ENCODE measurements at places on chromosomes 1 and 21.

GRCh38 chr1:173995475-173995874, 26.7 kb downstream of the RC3H1 start:
- DNase-seq = no peak

- peak; percentile 74 for DNase-seq
Measured at GRCh38 chr1:39195166-39196111, 9.1 kb upstream of the MACF1 start.

DNA sequence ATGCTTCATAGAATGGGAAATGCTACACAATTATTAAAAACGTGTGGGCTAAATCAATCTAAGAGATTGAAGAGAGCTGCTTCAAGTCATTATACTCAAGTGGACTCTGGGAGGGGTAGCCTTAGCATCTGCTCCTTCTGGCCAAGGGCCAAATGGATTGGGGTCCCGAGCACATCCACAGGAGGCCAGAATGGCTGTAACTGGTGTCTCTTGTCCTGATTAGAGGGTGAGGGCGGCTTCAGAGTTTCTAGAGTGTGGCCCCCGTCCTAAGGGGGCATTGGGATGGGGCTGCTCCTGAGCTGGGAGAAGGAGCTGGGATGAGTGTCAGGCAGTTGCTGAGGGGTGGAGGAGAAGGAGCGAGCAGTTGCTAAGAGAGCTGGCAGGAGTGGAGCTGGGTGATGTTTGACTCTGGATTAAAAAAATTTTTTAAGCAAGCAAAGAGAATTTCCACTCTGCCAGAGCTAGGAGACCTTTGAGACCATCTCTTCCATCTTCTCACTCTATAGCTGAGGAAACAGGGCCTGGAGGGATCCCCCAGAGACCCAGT, 71.3 kb upstream of the TLR5 start:
- no peak for DNase-seq

DNA sequence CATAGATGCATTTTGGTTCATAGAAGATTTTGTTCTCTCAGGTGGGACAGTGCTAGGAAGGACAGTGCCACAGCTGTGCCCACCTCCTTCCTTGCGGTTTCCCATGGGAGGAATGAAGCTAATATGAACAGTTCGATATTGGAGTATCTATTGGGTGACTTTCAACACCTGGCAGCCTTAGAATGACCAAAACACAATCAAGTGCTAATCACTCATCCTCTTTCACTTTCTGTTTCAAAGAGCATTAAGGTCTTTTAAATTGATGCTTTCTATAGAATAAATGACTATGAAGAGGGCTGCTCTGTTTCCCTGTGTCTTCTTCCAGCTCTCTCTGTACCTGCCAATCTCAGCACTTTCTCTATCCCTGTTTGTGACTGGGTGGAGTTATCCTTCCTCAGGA, 784.0 kb downstream of the MRPL39 start:
- no peak for DNase-seq

GRCh38 chr1:18282851-18283600, 175.4 kb downstream of the IGSF21 start:
- no peak for DNase-seq

GRCh38 chr1:214022229-214022791, 34.5 kb downstream of the PROX1 start:
- DNase-seq = no peak

GRCh38 chr21:44706026-44706705, 5.2 kb downstream of the TSPEAR start:
- no peak for DNase-seq

GRCh38 chr1:27203946-27204345, 30.5 kb upstream of the WDTC1 start:
- DNase-seq = no peak

DNA sequence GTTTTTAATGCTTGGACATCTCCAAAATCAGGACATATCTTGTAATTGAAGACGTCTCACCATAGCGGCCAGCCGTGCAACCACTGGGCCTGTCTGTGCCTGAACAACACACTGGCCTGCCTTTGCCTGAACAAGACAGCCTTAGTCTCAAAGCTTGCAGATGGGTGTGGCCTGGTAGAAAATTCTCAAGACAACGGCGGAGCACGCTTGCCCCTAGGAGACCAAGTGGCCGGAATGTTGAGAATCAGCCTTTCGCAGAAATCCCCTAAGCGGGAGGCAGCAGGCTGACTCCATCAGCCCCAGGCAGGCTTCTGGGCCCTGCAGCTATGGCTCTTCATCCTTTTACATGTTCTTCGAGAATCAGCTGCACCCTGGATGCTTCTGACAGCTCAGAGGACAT, 98.0 kb upstream of the C1orf174 start:
- DNase-seq = no peak

DNA sequence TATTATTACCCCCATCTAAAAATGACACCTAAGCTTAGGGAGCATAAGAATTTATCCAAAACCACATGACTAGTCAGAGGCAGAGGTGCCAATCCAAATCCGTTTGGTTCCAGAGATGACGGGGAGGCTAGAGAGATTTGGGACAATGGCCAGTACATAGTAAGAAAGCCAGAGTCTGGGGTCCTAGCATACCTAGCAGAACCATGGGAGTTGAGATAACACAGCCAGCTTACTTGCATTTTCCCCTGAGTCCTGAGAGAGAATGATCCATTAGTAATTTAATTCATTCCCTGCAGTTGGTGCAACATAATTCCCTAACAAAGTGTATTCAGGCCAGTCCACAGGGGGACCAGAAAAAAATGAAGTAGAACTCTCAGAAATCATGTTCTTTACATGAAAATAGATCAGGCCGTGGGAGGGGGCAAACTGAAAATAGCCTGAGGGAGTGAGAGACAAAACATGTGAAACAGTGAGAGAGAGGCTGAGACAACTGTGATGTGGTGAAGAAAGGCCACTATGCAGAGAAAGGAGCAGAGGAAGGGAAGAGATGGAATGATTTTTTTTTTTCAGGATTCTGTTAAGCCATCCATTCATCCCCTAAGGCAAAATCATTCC, 243.3 kb downstream of the BRINP2 start:
- no peak for DNase-seq

DNA sequence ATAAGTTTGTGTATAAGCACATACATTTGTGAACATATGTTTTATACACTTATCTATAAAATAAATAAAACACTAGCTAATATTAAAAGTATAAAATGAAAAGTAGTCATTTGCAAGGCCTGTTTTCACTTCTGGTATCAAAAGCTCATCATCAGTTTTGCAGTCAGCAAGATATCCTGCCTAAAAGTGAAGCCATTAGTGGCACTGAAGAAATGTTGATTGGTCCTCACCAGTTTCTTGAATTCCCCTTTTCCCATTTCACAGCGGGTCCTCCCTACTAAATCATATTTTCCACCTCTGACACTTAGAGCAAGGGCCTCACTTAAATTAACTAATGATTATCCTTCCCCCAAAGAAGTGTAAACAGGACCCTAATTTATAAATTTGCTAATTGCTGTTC, 6.7 kb downstream of the TBX15 start:
- DNase-seq = no peak

GRCh38 chr1:1919304-1920056, 401 bp upstream of the TMEM52 start:
- peak; percentile 100 for DNase-seq

GRCh38 chr1:25912076-25912831, 6.0 kb upstream of the STMN1 start:
- DNase-seq = no peak

- no peak for DNase-seq
Measured at GRCh38 chr1:90718411-90719329, 1.6 kb upstream of the BARHL2 start.

DNA sequence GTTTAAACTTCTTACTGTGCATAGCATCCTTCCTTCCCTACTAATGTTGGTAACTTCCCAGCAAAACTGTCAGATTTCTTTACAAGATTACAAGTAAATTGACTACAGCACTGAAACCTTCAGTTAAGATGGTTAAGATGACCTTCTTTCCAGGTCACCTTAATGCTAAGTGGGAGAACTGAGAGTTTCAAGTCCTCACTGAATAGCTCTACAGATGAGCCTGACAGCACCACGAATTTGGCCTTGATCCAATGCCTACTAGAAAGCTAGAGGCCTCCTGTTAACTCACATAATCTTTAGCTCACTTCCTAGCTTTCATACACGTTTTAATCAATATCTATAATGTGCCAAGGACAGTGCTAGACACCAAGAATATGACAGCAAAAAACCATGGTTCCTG, 276.0 kb upstream of the PLD5 start:
- no peak for DNase-seq

DNA sequence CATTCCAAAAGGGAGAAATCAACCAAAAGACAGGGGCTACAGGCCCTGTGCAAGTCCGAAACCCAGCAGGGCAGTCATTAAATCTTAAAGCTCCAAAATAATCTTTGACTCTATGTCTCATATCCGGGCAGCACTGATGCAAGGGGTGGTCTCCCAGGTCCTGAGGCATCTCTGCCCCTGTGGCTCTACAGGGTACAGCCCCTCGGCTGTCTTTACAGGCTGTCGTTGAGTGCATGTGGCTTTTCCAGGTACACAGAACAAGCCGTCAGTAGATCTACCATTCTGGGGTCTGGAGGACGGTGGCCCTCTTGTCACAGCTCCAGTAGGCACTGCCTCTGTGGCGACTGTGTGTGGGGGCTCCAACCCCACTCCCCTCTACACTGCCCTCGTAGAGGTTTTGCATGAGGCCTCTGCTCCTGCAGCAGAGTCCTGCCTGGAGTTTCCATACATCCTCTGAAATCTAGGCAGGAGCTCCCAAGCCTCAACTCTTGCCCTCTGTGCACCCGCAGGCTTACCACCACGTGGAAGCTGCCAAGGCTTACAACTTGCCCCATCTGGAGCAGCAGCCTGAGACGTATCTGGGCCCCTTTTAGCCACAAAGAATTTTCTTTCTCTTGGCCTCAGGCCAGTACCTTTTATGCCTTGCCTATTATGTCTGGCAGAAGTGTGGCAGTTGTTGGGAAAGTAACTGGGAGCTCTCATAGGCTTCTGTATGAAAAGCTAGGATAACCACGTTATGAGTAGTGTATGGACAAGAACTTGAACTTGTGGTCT, 52.5 kb downstream of the POU2F1 start:
- no peak for DNase-seq

DNA sequence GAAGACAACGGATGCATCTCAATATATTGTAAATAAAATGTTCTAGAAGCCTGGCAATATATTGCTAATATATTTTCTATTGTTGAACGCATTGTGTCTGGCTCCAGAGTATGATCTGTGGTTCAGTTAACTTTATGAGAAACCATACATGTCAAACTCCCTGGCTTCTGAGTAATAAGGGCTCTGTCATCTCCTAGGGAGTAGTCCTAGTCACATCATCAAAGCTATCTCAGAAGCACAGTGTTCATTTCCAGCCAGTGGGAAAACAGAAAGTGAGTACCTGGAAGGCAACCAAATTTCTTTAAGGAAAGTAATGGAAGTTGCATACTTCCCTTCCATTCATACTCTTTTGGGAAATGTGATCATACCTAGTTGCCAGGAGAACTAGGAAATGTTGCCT, 27.0 kb upstream of the ST6GALNAC5 start:
- no peak for DNase-seq

GRCh38 chr1:224069138-224069537, 44.8 kb upstream of the FBXO28 start:
- no peak for DNase-seq

- DNase-seq = no peak
Measured at GRCh38 chr1:29454616-29455380, 218.5 kb downstream of the PTPRU start.

DNA sequence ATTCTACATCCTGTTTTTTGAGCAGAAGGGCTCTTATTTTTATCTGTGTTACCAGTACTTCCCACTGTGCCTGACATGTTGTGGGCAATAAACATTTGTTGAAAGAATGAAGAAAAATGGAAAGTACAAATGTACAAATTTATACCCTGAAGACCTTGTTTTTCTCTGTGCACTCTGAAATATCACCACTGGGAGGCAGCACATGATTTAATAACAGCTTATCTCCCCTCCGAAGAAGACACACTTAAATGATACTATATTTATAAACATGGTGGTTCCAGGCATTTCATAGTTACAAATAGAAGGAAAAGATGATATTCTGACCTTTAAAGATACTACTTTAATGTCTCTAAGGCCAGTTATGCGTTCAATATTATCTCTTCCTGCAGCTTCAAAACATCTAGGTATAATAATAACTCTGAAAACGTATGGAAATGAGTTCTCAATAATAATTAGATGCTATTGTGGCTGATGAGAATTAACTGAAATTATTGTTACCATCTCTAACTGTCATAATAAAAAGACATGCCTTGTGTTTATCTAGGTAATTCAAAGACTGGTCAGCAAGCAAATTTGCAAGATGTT, 12.8 kb downstream of the DYNLT5 start:
- DNase-seq = peak; percentile 35

- no peak for DNase-seq
Measured at GRCh38 chr1:104105465-104105864, 355.8 kb downstream of the AMY1C start.

- no peak for DNase-seq
Measured at GRCh38 chr1:1282998-1283397, 2.8 kb downstream of the SCNN1D start.

DNA sequence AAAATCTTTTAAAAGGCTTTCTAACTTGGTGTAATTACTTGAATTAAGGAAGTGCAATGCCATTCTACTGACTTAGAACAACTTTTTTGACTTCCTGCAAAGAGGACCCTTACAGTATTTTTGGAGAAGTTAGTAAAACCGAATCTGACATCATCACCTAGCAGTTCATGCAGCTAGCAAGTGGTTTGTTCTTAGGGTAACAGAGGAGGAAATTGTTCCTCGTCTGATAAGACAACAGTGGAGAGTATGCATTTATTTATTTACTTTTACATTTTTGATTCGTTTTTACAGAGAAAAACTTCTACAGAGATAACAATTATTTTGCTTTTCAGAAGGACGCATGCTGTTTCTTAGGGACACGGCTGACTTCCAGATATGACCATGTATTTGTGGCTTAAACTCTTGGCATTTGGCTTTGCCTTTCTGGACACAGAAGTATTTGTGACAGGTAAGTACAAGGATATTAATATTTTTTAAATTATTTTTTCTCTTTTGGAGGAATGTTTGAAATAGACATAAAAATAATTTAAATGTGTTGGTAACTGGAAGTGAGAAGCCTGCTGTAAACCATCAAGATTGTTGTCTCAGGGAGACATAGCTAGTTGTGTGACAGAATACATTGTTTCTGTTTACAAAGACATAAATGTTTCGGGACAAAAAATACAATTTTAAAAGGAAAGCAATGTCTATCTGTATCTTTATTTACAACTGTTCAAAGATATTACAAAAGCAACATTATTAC, at the start of gene PTPRC:
Gene PTPRC, plus strand, starts transcription at position 147 of the 742 bp plus-strand sequence. Its CDS starts 229 bp downstream, at position 376.
- DNase-seq = peak; percentile 66

DNA sequence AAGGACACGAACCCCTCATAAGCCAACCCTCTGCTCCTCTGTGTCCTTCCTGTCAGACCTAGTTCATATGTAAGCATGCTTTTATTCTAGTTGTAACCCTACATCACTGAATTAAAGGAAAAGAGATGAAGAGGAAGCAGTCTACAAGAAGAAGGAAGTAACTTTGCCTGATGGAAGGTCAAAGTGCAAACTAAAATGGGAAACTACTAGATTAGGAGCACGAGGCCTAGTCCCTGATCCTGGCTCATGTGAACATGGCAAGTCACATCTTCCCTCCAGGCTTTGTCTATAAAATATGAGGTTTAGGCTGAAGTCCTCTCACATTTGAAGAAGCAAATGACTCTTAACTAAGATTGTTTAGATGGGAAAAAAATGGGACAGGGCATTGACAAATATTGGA, 13.2 kb downstream of the ZMYND12 start:
- DNase-seq = no peak

All from CD4-positive, alpha-beta T cell treated with Interferon alpha-2 for 1 hour (primary cell).